Stimulated activated memory B cell treated with anti-CD40 and anti-IgM and Interleukin-4, amounts not matched to agents 10 μg/mL and 1 μg/mL and 100 μg/mL, for 72 hours (primary cell): ENCODE measurements at places on chromosomes 11 and 22.
A peak's percentile ranks its signal among the peaks of the same experiment; 100 is the strongest.

GRCh38 chr11:132402071-132402684 is 1031.8 kb downstream of the NTM start:
- ATAC-seq = no peak

DNA sequence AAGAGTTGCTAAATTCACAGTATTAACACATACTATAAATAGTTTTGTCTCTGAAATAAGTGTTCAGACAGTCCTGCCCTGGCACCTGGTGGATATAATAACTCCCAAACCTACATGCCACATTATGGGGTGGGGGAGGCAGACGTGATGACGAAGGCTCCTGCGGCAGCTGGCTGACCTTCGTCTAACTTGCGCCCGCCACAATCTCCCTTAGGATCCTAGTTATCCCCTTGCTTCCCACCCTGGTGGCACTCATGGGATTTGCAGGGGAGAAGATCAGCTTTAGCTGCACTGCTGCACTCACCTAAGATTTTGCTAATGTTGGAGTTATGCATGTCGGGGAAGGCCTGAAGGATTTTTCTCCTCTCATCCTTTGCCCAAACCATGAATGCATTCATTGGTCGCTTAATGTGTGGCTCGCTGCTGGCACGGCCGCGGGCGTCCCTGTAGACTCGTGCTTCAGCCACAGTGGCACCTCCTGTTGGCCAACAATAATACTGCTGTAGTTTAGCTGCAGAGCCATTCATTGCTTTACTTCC is 367.6 kb downstream of the SOX6 start:
- ATAC-seq = no peak

- ATAC-seq = no peak
Measured at GRCh38 chr11:108838102-108838791, 173.4 kb downstream of the DDX10 start.

- ATAC-seq = no peak
Measured at GRCh38 chr22:37611207-37611606, 2.6 kb downstream of the GGA1 start.

DNA sequence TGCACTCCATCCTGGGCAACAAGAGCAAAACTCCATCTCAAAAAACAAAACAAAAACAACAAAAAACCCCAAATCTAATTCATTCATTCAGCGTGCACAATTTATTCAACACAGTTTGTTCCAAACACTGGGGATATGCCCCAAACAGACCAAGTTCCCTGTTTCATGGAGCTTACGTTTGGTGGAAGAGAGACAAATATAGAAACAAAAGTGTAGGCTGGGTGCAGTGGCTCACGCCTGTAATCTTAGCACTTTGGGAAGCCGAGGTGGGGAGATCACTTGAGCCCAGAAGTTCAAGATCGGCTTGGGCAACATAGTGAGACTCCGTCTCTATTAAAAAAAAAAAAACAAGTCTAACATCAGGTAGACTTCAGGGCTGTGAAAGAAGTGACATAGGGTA is 52.4 kb downstream of the PTPRJ start:
- ATAC-seq = no peak

- no peak for ATAC-seq
Measured at GRCh38 chr11:3942160-3942955, 86.9 kb downstream of the STIM1 start.

GRCh38 chr22:50674606-50675552 is 2.3 kb downstream of the SHANK3 start:
- peak; percentile 50 for ATAC-seq

GRCh38 chr11:70090961-70091381 is 12.9 kb downstream of the ANO1 start:
- no peak for ATAC-seq

GRCh38 chr11:73493956-73494598 is 103.8 kb downstream of the FAM168A start:
- ATAC-seq = no peak

DNA sequence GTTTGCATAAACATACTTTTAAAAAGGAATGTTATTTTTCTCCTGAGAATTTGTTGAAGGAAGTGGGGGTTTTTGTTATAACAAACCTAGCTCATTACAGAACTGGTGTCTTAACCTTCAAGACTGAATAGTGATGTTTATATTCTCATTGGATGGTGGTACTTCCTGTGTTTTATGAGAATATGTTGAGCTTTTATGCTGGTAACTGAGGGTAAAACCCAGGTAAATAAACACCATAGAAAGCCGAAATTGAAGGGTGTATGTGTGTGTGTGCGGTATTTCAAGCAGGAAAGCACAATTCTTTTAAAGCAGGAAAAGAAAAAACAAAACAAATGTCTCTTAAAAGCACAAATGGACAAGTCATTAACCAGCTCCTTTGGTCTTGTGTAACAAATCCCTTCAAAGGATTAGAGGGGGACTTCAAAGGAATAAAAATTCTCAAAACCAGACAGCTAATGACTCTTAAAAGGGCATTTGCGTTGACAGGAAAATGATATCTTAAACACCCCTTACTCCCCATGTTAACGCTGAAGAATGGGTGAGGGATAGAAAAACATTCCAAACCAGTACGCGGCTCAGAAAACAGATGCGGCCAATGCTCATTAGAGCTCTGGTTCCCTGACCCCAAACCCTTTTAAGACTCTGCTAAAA is 23.8 kb downstream of the LMO2 start:
- ATAC-seq = no peak

DNA sequence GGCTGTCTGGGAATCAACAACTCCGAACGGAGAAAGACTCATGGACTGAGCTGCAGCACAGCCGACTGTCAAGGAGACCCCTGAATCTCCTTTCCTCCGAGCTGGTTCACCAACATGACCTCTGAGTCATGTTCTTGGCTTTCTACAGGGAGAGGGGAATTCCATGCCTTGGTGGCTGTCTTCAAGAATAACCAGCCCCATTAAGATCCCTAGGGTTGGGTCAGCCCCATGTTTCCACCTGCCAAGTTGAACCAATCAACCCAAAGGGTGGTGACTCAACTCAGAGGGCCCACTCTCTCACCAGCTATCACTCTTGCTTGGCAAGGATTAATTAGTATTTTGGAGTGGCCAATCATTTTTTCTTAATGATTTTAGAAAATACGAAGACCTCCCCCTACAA is 28.3 kb upstream of the IGSF22 start:
- peak; percentile 37 for ATAC-seq

- ATAC-seq = no peak
Measured at GRCh38 chr22:48407256-48407955, 1420.3 kb downstream of the BRD1 start.

DNA sequence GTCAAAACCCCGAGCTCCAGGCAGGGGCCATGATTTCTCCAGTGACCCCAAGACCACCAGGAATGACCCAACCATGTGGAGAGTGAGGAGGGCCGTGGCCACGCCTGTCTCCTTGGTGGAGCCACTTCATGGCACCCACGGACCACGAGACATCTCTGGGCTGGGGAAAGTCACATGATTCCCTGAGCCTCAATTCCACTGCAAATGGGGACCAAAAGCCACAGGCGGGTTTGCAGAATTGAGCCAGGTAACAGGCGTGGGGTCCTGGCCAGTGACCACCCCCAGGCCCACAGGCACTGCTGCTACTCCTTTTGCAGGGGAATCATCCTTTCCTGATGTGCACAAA is 178.9 kb downstream of the CTTN start:
- ATAC-seq = no peak

DNA sequence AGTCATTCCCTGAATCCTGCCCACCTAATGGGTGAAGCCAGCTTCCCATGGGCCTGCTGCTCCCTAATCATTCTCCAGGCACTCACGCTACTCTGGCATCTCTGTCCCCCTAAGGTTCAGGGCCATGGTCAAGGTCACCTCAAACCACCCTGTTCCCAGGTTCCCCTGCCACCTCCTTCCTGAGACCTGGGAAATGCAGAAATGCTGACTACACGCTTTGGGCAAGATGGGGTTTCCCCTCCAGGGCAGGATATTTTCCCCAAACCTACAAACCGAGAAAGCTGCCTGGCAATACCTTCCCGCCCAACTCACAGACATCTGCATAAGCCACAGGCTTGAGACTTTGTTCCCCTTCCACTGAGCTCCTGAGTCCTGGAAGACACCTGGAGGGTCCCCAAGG is 97.6 kb downstream of the FEZ1 start:
- ATAC-seq = peak; percentile 42

DNA sequence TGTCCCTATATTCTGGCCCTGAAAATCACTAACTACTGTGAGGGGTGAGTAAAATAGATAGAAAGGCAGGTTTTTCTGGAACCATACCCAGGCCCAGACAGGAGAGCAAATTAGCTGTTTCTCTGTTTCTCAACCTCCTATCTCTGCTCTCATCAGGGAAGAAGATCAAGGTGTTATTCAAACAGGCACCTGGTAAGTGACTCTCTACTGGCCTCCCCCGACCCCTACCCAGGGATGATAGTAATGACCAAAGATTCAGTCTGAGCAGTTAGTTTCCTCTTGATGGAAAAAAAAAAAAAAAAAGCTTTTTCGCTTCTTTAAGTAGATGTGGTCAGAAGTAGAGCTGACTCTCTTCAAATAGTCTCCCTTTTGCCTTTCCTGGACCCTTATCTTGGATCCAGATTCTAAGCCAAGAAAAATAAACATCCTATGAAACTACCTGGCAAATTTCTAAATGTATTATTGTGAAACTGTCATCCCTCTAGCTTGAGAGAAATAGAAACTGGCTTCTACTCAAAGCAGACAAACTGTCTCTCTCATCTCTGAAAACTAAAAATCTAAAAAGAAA is 9.9 kb downstream of the LRRC4C start:
- ATAC-seq = no peak

DNA sequence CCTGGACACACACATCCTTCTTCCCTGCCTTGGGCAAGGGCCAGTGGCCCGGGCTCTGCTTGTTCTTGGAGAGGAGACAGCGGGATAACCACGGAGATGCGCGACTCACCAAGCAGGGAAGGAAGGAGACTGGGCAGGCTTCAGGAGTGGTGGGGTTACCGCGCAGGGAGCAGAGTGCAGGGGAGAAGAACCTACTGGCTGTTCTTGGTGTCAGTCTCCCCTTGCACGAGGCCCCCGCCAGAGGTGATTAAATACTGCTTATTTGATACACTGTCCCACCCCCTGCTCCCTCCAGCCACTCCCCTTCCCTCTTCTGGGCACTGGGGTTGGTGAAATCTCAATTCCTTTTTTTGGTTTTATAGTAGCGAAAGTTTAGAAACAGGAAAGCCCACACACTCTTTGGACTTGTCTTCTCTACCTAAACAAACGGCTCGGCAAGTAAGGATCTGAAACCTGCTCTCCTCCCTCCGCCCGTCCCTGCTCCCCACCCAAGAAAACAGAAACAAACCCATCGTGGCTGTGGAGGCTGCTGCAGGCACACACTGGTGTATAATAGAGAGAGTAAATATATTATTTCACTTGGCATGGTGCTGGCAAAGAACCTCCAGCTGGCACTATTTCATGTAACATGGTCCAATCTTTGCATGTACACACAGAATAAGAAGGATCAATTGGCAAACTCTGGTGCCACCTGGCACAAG is 10.8 kb downstream of the LARGE2 start:
- ATAC-seq = peak; percentile 69

DNA sequence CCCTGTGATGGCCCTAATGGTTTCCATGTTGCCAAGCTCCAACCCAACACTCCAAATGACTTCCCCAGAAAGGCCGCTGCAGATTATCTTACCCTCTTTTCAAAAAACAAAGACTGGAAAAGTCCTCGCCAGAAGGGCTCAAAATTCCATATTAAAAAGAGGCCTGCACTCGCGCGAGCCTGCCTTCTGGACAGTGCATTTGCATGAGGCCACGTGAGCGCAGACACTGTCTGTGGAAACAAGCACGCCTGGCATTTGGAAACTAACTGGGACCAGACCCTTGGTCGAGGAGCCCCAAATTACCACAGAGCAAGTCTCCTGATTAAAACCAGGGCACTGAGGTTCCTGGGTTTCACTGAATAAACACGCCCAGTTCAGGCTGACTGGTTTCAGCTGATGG is 42.9 kb downstream of the ABTB2 start:
- ATAC-seq = no peak

DNA sequence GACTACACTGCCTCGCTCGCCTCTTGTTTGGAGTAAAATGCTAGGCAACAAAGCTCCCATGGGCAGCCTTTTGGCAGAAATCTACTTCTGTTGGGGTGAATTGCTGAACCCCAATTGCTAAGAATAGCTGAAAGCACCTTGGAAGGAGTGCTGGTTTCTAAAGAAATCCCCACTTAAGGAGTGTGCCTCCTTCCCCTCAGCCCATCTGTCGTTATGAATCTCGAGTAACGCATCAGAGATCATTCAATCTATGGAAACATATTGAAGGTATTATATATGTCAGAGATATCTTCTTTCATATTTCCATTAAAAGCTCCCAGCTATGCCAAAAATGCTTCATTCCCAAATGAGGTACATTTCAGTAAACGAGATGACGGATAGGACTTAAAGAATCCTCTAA is 229.6 kb upstream of the BLID start:
- ATAC-seq = no peak

GRCh38 chr11:116415095-116415494 is 357.7 kb downstream of the BUD13 start:
- ATAC-seq = no peak

DNA sequence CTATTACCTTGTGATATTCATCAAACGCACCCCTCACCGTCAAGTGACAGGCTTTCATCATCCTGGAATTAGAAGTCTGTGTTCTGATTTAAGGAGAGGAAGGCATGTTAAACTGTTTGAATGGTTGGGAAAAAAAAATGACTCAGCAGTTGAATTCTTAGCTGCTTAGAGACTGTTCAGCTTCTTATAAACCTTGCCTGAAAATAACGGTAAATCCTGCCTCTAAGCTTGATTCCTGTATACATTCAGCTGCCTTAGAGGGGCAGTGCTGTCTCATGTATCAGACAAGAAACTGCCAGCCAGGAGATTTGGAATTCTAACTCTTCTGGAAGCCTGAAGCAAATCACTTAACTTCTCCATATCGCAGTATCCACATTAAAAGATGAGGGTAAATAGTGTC is 437.4 kb downstream of the JRKL start:
- no peak for ATAC-seq

GRCh38 chr11:122042981-122043380 is 73.0 kb downstream of the BLID start:
- no peak for ATAC-seq

- no peak for ATAC-seq
Measured at GRCh38 chr11:8383227-8383626, 119.5 kb upstream of the LMO1 start.

- no peak for ATAC-seq
Measured at GRCh38 chr22:22171357-22172218, 73.0 kb upstream of the VPREB1 start.
